HT1080 (cell line): ENCODE measurements at places on chromosomes 6 and 20.

DNA sequence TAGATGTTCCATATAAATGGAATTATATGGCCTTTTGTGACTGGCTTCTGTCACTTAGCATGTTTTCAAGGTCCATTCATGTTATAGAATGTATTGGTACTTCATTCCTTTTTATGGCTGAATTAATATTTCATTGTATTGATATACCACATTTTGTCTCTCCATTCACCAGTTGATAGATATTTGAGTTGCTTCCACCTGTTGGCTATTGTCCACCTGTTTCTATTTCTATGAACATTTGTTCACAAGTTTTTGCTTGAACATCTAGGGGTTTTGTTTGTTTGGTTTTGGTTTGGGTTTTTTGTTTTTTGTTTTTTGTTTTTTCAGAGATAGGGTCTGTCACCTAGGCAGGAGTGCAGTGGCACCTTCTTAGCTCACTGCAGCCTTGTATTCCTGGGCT lies 23.2 kb downstream of the WFDC3 start:
- DNase-seq = no peak

- DNase-seq = peak; percentile 96
Measured at GRCh38 chr20:63698739-63699465, 2.5 kb downstream of the TNFRSF6B start.

- DNase-seq = peak; percentile 65
Measured at GRCh38 chr20:50580016-50580747, 70.0 kb downstream of the PTPN1 start.

DNA sequence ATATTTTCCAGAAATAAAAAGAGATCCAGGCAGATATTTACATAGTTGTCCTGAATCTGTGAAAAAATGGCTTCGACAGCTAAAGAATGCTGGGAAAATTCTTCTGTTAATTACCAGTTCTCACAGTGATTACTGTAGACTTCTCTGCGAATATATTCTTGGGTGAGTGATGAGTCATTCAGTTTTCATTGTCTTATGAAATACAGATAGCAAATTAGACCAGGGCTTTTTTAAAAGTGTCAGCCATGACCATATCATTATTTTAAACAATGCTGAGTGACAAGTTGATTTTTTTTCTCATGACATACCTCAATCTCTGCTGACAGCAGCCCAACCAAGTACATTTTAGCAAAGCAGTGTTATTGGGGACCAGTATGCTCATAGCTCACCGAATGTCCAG lies 32.8 kb downstream of the TSPYL4 start:
- DNase-seq = no peak

DNA sequence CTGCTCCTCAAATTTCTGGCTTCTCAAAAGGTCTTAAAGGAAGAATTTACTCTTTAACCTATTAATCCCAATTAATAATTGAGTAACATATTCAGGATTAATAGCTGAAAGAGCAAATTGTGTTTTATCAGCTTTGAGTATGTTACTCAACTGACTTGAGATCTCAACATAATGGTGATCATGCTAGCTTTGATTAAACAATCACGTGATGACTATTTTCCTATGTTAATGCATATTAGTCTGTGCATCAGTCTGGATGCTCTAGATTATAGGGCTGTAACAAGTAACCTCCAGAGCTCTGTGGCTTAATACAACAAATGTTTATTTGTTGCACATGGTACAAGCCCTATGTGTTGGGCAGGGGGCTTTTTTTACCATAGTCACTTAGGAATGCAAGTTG lies 313.4 kb upstream of the BTBD3 start:
- no peak for DNase-seq
